ENCODE measurements at places on chromosomes 6 and 20.

DNA sequence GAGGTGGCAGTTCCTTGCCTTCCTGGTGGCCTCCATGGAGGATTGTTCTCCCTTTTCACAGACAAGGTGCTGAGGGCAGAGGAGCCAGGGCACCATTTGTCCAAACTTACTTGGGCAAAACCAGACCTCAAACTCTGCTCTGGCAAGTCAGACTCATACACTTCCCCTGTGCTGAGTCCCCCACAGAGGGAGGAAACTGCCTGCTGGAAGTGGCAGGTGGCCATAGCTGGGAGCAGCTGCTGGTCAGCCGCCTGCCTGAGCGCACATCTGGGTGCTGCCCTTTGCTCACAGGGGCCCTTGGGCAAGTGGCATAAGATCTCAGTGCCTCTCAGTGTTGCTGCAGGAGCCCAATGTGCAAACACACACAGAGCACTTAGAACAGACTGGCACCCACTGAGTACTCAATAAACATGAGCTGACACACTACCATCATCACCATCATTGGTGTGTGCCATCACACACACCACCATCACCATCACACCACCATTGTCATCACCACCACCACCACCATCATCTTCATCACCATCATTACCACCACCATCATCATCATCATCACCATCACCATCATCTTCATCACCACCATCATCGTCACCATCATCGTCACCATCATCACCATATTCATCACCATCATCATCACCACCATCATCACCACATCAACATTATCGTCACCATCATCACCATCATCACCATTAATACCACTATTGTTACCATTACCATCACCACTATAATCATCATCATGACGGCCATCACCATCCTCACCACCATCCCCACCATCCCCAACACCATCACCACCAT is 17.6 kb downstream of the NOL4L start:
- DNase-seq = no peak

DNA sequence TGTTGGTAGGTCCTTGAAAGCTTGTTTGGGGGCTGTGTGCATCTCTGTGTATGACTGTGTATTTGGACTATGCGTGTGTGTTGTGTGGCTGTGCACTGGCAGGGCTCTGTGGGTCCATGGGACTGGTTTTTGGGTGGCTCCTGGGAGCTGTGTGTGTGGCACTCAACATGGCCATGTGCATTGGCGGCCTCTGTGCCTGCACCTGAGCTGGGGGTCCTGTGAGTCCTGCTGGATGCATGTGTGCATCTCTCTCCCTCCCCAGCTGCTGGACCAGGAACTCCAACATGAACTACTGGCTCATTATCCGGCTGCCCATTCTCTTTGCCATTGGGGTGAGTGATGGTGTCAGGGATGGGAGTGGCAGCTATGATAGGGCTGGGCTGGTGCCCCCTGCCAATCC is 30.1 kb downstream of the GLP1R start:
- DNase-seq = no peak

DNA sequence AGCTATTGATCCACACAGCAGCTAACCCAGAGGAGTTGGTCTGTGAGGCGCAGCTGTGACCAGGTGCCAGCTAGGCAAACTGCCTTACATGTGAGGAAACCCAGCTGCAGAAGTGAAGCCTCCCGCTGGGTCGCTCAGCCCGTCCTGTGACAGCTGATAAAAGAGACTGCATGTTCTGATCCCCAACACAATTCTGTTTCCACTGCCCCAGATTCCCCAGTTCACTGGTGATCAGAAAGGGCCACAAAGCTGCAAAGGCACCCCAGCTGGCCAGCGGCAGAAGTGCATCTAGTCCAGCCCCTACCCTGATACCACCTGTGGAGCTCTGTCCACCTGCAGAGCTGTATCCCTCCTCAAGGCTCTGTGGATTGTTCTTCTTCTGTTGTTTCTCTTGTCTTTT is 64.5 kb downstream of the CTNNBL1 start:
- no peak for DNase-seq

GRCh38 chr6:50823094-50823920 is 4.6 kb downstream of the TFAP2B start:
- peak; percentile 28 for DNase-seq

DNA sequence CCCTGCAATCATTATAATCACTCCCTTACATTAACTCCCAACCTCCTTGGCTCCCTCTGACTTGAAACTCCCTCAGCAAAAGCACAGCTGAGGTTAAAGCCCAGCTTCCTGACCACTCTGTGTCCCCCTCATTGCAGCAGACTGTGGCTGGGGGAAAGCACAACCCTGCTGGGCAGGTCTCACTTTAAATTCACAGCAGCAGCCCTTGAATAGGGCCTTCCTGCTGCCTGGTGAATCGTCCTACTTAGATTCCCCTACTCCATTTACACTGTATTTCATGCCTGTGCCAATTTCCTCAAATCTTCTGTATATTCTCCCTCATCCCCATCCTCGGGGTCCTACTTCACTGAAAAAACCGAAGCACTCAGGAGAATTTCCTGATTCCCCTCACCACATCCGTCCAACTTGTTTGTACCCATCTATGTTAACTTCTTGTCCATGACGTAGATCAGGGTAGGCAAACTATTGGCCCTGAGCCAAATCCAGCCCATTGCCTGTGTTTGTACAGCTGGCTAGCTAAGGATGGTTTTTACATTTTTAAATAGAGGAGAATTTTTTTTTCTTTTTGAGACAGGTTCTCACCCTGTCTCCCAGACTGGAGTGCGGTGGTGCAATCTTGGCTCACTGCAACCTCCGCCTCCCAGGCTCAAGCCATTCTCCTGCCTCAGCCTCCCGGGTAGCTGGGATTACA is 31.5 kb upstream of the GCM1 start:
- DNase-seq = no peak

GRCh38 chr6:139251045-139251690 is 40.6 kb downstream of the TXLNB start:
- no peak for DNase-seq

- DNase-seq = no peak
Observed at GRCh38 chr6:118023771-118024170, 116.7 kb downstream of the SLC35F1 start.

DNA sequence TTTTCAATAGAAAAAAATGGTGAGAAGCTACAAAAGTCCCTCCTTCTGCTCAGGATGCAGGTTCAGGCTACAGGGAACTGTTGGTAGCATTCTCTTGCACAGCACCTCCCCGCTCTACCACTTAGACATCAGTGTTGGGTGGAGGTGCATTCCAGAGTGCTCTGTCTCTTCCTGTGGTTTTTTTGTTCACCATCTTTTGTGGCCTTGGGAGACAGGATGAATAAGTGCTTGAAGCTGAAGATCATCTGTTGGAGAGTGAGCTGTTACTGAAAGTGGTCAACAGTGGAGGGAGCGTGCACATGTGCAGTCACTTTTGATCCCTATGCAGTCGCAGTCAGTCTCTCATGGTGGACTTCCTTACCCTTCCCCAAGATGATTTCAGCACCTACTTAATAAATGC is 16.6 kb upstream of the BTBD3 start:
- peak; percentile 89 for DNase-seq

DNA sequence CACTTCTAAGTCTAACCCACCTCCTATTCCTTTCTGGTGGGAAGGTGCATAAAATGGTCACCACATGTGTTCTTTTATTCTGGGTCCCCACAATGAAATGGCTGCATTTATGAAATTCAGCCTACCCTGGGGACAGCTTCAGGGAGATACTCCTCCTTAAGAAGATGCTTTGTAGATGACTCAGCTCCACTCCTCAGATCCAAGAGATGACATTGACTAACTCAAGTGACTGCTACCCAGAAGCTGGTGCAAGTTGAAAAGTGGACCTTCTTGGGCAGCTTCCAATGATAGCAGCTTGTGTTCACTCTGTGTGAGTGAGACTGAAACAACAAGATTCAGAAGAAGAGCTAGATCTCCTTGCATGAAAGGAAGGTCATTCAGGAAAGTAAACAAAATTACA is 113.4 kb downstream of the SCP2D1 start:
- no peak for DNase-seq

- no peak for DNase-seq
Observed at GRCh38 chr20:51380401-51381385, 161.8 kb downstream of the NFATC2 start.

GRCh38 chr20:49320460-49320859 is 42.6 kb upstream of the ZNFX1 start:
- peak; percentile 30 for DNase-seq

- DNase-seq = no peak
Observed at GRCh38 chr20:9130521-9130920, 61.6 kb downstream of the PLCB4 start.

DNA sequence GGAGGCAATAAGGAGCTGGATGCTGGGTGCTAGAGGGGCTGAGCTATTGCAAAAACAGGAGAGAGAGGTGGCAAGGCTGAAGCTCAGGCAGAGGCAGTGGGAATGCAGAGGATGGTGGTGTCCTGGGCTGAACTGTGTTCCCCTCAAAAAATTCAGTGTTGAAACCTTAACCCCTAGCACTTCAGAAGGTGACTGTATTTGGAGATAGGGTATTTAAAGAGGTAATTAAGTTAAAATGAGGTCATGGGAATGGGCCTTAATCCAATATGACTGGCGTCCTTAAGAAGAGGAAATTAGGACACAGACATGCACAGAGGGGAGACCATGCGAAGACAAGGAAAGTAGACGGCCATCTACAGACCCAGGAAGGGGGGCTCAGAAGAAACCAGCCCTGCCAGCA is 11.5 kb upstream of the MMP9 start:
- no peak for DNase-seq

GRCh38 chr20:12112089-12112474 is 194.4 kb downstream of the BTBD3 start:
- no peak for DNase-seq

DNA sequence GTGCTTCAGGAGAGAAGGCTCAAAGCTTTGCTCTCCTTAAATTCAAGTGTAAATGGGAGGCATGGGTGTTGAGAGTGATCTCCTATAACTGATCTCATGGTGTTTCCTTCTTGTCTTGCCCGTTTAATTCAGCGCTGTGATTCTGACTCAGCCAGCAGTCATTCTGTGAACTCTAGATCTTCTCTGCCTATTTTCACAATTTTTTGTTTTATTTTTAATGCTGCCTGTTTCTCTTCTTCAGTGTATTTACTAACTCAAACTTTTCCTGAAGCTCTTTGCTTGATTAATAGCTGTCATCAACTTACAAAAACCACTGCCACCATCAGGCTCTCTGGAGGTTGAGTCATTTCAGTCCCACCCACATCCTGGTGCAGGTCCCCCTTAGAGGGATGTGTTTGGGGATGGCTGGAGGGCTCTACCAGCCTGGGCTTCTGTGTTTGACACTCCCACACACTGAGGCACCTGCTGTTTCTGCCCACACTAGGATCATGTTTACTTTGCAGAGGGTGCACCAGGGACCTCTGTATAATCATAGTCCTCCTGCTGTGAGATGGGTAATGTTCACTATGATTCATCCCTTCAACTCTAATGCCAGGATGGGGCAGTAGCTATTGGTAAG is 94.0 kb downstream of the SHLD1 start:
- peak; percentile 48 for DNase-seq

GRCh38 chr20:10492844-10493243 is 57.7 kb downstream of the SLX4IP start:
- no peak for DNase-seq

GRCh38 chr6:137001299-137001976 is 43.3 kb downstream of the IL20RA start:
- peak; percentile 67 for DNase-seq

DNA sequence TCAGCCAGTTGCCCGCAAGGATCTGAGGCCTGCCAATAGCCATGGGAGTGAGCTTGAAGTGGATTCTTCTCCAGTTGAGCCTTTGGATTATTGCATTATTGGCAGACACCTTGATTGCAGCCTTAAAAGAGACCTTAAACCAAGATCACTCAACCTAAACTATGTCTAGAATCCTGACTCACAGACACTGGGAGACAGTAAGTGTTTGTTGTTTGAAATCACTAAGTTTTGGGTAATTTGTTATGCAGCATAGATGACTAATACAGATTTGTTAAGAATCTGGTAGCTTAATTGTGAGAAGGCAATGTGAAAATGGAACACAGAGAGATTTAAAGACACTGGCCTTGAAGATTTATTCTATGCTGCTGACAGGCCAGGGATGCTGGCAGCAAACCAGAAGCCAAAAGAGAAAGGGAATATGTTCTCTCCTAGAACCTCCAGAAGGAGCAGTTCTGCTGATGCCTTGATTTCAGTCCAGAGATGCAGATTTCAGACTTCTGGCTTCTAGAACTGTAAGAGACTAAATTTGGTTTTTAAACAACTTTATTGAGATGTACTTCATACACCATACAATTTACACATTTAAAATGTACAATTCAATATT is 17.6 kb downstream of the SIRPD start:
- DNase-seq = peak; percentile 52

DNA sequence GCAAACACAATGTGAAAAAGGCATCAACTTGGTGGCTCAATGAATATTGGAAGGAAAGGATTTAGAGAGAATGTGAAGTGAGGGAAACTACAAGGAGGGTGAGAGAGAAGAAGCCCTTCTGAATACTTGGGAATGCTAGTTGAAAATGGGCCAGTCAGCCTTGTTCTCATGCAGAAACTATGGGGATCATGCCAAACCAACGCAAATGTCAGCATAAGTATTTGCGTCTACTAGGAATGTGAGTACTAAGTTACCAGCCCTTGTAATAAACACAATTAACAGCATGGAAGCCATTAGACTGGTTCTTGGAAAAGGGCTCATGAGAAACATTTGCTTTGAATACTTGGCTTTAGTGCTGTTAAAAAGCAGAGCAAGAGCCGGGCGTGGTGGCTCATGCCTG is 54.9 kb upstream of the AIG1 start:
- no peak for DNase-seq

DNA sequence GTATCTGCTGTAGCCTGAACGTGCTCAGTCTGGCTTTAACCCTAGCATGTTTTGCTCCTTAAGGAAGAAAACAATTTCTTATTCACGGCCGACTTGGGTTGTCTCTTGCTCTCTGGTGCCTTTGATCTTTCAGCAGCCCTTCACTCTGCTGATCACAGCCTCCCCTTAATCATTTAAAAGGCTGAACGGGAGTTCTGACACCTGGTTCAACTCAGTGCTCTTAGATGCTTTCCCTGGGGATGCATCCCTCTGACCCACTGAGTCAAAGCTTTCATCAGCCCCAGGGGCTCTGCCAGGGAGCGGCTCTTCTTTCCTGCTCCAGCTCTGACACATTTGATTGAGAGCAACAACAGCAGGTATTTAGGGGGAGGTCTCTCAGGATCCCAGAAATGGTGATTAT is 79.0 kb upstream of the FYN start:
- DNase-seq = no peak

DNA sequence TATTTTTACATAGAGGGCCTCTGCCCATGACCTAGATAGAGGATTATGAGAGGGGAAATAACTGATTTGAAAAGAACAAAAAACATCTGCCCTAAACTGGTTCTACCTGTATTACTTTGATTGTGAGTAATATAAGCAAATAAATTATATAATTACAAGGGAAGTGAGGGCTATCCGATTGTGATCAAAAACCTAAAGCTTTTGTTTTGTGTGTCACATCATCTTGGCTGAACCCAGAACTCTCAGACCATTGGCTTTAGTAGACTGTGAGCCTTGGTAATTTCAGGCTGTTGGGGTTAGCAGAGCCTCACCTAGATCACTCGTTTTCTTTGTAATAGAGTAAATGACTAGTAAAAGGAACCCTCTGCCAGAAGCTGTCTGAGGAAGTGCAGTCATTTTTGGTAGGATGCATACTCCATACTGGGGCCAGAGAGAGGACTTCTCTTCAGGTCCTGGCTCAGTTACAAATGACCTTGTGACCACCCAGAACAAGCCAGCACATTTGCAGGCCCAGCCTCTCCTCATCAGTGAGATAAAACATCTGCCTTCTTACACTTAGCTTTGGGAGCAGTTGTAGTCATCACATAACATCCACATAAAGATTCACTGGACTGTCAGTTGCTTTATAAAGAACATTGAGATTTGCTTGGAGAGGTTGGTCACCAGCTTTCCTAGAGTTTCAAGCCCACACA is 13.5 kb downstream of the STK35 start:
- no peak for DNase-seq

- no peak for DNase-seq
Observed at GRCh38 chr20:20783450-20783849, 71.0 kb upstream of the RALGAPA2 start.

Data from kidney tubule cell (primary cell).